ENCODE measurements at places on chromosomes 7 and 10. TPM values are rescaled to one million over a fixed set of nuclear protein-coding genes. Genes with fewer than 3 reads are reported as not detected.

Gene BCL7B
- total RNA-seq: 31.8 TPM

Gene ARMH3
- 10.8 TPM for total RNA-seq

Gene RINT1
- total RNA-seq: 28.7 TPM

Gene NXPH1
- total RNA-seq: not detected

Gene PRPS1L1
- not detected for total RNA-seq

Gene CDK14
- 26.6 TPM for total RNA-seq

Gene KLHDC10
- 31.3 TPM for total RNA-seq

Data from thoracic aorta endothelial cell (primary cell).